Stimulated activated CD4-positive, alpha-beta T cell treated with anti-CD3 and anti-CD28 coated beads, Interleukin-15, amount 100 ng/mL, for 1 hour (primary cell): ENCODE measurements at places on chromosomes 13 and 19.

DNA sequence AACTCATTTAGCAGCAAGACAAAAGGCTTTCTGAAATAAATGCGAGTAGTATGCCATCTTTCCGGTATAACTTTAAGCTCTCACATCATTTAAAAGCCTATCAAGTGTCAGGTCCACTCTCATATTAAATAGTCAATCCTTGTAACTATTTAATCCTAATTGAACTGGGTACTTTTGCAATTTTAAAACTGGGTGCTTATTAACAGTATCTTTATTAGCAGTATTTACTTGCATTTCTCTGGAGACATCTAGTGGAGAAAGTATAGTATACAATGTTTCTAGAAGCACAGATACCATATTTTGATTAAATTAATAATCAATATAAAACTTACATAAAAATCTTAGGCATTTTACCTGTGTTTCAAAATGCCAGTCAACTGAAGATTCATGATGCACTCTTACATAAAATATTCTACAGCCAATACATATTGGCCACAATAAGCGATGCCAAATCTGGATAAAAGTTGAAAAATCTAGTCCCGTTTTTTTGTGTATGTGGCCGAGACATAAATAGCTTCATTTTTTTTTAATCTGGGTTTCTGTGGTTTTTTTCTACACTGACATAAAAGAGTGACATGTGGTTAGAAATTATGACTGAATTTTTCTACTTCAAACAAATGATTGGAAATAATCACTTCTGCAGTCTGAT lies 4.3 kb upstream of the POSTN start:
- DNase-seq: no peak

DNA sequence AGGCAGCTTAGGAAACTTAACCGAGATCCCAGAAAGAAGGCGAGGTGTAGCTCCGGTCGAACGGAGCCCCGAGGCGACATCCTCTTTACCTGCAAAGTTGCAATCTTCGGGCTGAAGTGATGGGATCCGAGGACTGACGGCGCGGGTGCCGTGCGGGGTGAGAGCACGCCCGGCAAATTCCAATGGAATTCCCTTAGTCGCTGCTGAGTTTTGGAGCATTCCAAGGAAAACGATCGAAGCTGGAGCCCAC lies 141 bp downstream of the TRPC4 start:
- no peak for DNase-seq

GRCh38 chr13:30169442-30169841 lies 137.9 kb downstream of the KATNAL1 start:
- DNase-seq: no peak

DNA sequence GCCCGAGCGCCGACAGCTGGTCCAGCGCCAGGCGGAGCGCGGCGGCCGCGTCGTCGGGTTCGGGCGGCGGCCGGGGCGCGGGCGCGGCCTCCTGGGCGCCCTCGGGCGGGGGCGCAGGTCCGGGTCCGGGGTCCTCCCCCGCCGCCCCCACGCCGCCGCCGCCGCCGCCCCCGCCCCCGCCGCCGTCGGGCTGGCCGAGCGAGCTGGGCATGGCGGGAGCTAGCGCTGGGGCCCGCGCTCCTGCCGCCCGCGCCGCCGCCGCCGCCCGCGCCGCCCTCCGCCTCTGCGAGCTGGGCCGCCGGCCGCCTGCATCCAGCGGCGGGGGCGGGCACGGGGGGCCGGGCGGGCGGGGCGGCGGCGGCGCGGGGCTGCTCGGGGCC lies 287 bp downstream of the MEX3D start:
- no peak for DNase-seq

GRCh38 chr13:32212421-32212820 lies 102.7 kb downstream of the ZAR1L start:
- no peak for DNase-seq

GRCh38 chr13:108463340-108463739 lies 166.1 kb upstream of the MYO16 start:
- no peak for DNase-seq

GRCh38 chr13:60494296-60494695 lies 97.3 kb downstream of the TDRD3 start:
- no peak for DNase-seq

DNA sequence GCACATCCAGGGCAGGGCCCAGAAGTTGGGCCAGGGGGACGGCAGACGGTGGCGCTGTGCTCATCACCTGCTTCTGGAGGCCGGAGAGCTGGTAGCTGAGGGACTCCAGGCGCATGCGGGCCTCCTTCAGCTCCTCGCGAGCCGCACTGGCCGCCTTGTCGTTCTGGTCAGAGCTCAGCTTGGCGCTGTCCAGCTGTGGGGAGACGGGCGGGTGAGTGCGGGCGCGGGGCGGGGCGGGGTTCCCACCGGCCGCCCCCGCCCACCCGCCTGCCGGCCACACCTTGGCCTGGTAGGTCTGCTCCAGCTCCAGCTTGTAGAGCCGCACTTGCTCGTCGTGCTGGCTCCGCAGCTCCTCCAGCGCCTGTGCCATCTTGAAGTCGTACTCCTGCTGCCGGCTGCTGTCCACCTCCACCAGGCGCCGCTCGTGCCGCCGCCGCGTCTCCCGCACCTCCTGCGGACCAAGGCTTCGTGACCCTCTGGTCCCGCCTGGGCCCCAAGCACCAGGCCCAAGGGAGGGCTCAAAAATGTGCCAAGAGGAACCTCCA lies 7.4 kb upstream of the TIMM13 start:
- DNase-seq: no peak

GRCh38 chr19:43318796-43319314 lies 34.6 kb upstream of the CD177 start:
- no peak for DNase-seq

GRCh38 chr19:13234518-13234917 lies 84.3 kb downstream of the IER2 start:
- peak; percentile 44 for DNase-seq

DNA sequence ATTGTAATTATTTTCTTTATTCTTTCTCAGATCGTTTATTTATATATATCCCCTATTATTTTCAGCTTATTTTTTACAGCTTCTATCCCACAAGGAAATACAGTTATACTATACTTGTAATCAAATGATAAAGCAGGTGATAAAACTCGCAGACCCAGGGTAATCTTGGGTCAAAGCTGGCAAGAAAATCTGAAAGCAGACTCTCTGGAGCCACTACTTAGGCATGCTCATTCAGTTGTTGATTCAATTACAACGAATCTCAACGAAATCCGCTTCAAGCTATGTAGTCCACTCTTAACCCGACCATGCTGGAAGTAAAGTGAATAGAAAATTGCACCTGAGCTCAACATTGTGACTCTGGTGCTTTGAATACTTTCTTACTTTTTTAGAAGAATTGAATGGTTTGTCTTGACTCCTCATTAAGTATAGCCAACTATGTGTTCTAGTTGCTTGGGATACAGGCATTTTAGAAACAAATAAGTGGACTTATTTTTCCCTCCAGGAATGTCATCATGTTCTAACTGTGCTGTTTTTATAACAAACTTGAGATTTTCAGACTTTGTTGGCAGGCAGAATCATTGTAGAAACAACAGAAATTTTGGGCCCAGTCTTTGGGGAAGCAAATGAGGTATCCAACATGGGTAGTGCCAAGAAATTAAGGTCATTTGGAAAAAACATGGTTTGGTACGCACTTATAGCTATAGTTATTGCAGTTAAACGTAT lies 21.4 kb downstream of the ESD start:
- DNase-seq: no peak

DNA sequence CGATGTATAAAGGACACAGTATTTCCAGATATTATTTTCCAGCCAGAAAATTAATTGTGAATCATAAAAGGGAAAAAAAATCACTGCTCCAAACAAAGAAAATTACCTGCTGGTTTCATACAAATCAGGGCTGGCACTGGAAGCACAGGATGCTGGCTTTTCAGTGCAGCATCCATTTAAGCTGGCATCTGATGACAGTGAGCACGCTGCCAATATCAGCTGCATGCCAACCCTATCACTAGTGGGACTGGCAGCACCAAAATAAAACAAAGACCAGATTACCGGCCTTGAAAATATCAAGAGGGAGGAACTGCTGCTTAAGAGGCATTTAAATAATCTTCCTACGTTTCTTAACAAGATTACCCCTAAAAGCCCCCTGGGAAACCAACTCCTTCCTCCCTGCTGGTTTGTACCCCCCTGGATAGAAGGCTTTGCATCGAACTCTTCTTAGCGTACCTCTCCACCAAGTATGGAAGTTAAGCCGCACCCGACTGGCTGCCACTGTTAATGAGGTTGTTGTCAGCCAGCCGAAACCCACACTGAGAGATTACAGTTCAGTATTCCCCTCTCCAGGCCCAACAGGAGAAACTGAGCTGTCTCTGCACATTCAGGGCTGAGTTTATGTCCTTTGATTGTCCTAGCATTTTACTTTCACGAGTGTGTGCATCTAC lies 257.8 kb downstream of the EFNB2 start:
- DNase-seq: no peak

DNA sequence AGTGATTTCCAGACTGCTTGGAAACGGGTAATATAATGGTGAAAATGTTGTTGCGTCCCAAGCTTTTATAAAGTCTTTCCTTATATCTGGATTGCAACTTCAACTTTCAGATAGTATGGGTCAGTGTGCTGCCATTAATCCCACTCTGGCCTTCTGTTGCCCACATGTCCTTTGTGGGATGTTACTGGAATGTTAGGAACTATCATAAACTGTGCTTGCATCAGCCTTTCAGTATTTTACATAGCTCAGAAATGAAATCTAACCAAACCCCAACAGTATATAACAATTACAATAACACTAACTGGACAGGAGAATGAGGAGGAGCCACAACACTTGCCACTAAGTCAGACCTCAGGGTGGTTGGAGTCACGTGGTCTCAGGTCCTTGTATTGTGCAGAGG lies 78.9 kb downstream of the LNX2 start:
- no peak for DNase-seq

DNA sequence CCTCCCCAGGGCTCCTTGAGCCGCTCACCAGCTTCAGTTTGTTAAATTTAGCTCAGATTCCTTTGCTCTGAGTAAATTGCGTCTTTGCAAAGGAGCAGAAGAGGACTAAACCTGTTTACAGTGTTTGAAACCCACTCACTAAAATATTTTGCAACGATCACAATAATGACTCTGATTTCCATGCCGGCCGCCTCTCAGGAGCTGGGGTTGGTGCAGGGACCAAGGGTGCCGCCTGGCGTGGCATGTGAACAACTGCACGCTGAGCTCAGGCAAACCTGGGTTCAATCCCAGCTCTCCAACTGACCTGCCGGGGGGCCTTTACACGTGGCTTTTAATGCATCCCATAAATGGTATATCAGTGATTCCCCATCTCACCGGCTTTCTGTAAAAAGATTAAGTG lies 68.7 kb upstream of the CACNA1A start:
- no peak for DNase-seq

DNA sequence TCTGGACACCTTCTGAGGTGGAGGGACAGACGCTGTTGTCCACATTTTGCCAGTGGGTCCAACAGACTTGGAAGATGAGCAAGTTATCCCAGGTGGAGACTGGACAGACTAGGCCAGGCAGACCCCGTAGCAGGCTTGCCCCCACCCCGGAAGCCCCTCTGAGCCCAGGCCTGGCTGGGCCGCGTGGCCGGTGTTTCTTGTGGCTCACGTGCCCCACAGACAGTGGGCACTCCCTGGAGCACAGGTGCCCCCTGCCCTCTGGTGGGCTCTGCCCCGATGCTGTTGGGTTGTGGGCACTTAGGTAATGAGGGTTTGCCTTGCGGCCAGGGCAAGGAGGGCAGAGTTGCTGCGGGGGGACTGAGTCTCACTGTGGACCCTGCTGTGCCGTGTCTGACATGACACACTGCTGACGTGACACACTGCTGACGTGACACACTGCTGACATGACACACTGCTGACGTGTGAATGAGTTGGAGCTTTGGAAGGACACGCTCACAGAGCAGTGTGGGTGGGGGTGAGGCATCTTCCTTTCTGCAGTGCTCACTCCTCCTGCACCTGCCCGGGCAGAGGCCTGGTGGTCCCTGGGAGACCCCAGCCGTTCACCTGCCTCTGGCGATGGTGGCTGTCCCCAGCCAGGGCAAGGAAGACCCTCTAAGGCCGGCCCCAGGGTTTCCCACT lies 25.1 kb downstream of the DOT1L start:
- DNase-seq: no peak

GRCh38 chr13:30338331-30338851 lies 31.0 kb upstream of the KATNAL1 start:
- no peak for DNase-seq

DNA sequence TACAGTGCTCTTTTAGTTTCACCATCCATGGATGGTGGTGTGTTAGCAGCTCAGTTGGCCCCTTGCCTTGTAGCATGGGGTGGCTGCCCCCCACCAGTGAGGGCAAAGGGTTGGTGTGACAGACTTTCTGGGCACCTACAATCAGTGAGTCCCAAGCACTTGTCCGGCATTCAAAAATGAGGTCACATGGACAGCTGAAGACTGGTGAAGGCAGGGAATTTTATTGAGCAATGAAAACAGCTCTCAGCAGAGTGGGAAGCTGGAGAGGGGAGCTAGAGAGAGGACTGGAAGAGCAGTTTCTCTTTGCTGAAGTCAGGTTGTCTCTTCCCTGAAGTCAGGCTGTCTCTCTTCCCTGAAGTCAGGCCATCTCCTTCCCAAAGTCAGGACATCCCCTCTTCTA lies 1053.2 kb downstream of the SLITRK1 start:
- no peak for DNase-seq

GRCh38 chr13:110017379-110017778 lies 231.0 kb upstream of the IRS2 start:
- DNase-seq: no peak

GRCh38 chr13:76160961-76161925 lies 525.1 kb downstream of the LMO7 start:
- no peak for DNase-seq

GRCh38 chr13:99507054-99507453 lies 5.8 kb downstream of the TM9SF2 start:
- no peak for DNase-seq

DNA sequence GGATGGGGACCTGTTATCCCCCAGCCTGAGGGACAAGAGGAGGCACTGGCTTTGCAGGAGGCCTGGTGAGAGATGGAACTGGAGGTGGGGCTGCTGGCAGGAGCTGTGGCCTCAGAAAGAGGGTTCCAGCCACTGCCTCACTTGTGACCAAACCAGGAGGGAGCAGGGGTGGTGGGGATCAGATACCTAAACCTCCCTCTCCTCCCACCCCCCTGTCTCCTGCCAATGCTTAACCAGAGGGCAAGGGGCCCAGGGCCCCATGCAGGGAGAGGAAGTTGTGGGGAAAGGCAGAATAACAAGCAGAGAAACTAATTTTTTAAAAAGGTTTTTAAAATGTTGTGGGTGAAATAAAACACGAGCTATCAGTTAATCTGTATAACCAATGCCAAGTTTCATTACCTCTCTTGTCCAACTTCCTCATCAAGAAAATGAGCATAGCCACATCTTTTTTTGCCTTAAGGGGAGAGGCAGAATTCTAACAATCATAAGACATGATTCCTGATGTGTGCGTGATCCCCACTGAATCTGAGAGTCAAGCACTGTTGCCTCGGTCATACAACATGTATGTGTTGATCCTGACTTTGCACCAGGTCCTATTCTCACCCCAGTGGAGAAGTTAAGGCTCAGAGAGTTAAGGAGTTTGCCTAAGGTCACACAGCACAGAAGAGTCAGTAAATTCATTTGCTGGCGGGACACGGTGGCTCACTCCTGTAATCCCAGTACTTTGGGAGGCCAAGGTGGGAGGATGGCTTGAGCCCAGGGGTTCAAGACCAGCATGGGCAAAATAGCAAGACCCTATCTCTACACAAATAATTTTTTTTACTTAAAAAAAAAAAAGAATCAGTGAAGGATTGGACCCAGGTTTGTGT lies 12.9 kb downstream of the FXYD5 start:
- no peak for DNase-seq

- no peak for DNase-seq
Measured at GRCh38 chr13:23750383-23751121, 138.6 kb downstream of the MIPEP start.
